ENCODE measurements at places on chromosomes 5 and 9.

DNA sequence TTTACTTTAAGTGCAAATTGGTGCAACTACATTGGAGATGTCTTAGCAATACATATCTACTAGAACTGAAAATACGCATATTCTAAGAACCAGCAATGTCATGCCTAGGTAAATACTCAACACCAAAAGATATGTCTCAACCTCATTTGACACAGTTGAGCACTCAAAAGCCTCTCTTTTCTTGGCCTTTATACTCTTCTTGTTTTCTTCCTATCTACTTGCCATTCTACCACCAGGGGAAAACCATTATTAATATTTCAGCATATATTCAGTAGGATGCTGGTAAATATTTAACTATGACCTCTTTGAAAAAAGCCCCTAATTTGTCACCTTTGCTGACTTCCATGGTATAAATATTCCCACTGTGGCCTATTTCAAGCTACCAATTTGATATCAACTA is 443.8 kb downstream of the LRRC70 start:
- no peak for DNase-seq

GRCh38 chr9:726005-726404 is 115.5 kb upstream of the DMRT1 start:
- no peak for DNase-seq

GRCh38 chr9:73179589-73179988 is 27.9 kb downstream of the ANXA1 start:
- no peak for DNase-seq

- DNase-seq, result no peak
Measured at GRCh38 chr9:135504262-135505243, 4.1 kb downstream of the MRPS2 start.

GRCh38 chr5:157225469-157226422 is 40.2 kb upstream of the CYFIP2 start:
- DNase-seq, result no peak

GRCh38 chr5:158948376-158948886 is 151.3 kb downstream of the EBF1 start:
- no peak for DNase-seq

DNA sequence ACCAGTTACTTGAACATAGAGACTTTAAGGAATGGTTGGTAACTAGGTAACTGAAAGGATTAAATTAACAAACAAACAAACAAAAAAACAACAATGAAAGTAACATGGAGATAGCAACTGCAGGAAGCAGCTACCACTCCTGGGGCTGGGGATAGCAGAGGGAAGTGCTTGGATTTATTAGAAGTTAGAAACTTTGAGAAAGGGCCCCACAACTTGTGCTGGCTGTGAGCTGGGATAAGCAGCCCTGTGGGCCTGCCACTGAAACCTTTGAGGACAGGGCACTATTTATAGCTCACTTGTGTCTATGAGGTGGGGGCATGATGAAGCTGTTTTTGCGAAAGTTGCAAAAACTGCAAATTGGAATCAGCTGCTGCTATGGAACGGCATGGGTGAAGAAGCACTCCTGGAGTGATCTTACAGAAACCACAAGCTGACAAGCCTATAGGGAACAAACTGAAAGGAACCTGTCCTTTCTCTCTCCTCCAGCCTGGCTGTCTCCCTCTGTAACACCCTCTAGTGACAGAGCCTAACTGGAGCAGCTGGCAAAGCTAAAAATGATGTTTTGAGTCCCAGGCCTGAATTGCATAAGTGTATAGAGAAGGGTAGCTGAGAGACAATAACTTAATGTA is 91.4 kb upstream of the RANBP6 start:
- DNase-seq, result no peak

DNA sequence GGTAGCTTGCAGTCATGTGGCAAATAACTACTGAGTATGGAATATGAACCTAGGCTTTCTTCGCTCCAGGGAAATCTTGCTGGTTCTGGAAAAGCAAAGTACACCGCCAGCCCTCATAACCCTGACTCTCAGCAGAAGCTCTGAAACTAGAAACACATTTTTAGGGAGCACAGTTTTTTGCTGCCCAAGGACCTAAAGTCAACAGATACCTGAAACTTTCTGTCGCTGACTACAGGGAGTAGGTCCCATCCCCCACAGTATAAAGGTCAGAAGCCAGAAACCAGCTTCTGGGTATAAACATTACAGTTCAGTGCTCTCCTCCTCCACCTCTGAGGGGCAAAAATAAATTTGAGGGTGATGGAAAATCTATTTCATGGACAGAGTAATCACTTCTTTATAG is 3.0 kb downstream of the ATOX1 start:
- no peak for DNase-seq

DNA sequence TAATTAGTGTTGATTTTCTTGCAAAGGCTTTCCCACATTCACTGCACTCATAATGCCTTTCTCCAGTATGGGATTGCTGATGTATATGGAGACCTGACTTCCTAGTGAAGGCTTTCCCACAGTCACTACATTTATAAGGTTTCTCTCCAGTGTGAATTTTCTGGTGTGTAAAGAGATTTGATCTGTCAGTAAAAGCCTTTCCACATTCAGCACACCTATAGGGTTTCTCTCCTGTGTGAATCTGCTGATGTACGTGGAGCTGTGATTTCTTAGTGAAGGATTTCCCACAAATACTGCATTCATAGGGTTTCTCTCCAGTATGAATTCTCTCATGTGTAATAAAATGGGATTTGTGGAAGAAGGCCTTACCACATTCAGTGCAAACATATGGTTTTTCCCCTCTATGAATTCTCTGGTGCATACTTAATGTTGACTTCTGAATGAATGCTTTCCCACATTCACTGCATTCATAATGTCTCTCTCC is 31.1 kb downstream of the ZNF484 start:
- no peak for DNase-seq

DNA sequence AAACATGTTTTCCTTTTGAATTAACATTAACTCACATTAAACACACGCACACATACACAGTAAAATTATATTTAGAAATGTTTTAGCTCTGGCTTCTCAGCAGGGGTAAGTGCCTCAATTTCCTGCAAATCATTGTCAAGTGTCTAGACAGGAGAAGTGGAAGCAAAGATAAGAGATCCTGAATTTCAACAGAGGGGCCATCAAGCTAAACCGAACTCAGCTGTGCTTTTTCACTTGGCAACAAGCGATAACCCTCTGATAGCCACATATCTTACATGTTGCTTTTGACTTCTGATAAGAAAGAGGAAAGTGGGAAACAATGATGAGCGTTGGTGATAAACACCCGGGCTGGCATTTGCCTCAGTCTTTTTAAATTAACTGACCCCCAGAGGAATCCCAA is 79.7 kb upstream of the SPDL1 start:
- DNase-seq, result no peak

DNA sequence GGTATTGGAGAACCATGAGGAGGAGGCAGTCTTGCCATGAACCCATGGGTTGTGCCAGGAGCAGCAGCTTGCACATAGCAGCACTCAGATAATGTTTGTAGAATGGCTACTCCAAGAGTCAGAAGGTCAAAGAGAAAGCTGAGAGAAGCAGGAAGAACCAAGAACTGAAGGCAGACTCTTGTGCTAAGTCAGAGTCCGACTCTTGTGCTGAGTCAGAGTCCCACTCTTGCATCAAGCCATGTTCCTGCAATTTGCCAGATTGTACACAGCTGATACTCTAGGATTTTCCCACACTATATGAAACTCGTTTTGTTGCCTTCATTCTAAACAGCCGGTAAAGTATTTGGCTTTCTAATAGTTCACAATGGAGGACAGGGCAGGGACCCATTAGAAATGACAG is 26.2 kb upstream of the HSPA9 start:
- no peak for DNase-seq

DNA sequence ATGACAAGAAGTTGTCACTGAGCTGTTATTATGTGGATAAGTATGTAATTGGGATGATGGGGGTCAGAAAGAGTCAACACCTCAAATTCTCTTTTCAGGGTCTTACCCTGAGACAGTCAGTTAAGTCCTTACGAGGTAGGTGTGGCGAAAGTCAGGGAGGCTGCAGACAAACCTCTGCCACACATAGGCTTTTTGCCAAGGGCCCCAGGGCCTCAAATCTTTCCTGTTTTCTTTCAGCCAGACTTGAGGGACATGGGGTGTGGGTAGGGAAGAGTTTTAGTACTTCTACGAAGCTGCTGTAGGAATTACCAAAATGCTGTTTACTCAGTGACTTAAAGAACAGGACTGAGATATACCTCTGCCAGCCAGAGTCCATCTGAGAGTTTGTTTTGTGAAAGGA is 13.8 kb downstream of the OR2S2 start:
- no peak for DNase-seq

DNA sequence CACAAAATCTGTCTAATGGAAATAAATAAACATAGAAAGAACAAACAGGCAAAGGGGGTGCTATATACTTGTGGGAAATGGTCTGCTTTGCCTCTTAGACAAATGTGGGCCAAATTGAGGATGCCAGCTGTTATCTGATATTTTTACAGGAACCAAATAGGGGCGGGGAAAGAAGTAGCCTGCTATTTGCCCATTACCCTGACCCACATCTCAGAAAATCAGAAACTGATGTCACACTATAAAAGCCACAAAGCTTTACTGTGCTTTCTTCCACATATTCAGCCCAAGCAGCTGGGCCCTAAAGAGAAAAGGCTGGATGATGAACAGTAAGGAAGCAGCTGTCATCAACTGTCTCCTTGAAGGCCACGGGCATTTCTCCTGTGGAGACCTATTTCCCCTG is 97.3 kb downstream of the ELAVL2 start:
- DNase-seq, result no peak

DNA sequence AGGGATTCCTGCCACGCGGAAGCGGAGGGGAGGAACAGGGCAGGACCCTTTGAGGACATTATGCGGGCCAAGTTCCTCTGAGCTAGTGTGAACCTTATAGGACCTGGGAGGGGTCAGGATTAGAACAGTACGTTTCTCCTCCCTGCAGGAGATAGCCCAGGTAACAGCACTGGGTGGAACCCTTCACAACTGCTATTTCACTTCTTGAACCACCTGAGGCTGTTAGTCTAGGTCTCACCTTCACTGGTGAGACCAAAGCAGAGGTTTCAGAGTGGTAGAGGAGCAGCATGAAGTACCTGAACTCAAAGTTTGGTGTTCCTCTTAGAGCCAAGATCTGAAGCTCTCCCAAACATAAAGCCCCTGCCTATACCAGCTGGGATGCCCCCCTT is 832 bp downstream of the EIF4EBP3 start:
- DNase-seq, result no peak

DNA sequence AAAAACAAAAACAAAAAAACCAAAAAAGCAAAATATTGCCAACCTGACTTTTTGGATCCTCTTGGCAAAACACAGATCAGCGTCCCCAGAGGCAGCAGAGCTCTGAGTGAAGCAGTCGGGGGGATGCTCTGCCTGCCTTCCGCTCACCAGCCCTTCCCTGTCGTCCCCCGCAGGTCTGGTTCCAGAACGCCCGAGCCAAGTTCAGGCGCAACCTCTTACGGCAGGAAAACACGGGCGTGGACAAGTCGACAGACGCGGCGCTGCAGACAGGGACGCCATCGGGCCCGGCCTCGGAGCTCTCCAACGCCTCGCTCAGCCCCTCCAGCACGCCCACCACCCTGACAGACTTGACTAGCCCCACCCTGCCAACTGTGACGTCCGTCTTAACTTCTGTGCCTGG is 20.7 kb downstream of the LHX2 start:
- DNase-seq, result no peak

- no peak for DNase-seq
Measured at GRCh38 chr5:72093217-72093616, 14.1 kb upstream of the MAP1B start.

DNA sequence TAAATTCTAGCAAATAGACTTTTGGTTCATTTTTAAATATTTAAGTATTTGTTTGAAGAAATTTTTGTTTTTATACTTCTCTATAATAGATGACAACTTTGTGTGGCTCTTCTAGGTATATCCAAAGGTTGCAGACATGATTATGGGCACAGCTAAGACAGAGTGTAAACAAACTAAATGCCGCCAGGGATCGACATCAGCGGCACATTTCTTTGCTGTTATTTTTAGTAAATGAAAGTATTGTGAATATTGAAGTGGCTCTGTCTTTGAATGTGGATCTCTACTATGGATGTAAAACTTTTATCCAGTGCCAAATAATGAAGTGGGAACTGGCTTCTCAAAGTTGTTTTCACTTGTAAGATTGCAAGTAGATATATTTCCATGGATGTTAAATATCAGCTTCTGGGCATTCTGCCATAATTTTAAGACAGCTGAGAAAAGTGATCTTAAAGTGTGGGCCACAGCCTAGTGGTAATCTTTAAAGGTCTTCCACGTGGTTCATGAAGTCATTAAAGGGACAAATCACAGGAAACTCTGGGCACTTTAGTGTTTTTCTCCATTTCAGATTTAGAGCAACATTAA is 589.9 kb downstream of the ZNF608 start:
- no peak for DNase-seq

GRCh38 chr5:133317558-133317957 is 265.7 kb downstream of the HSPA4 start:
- no peak for DNase-seq

- no peak for DNase-seq
Measured at GRCh38 chr5:109705596-109705995, 15.9 kb downstream of the MAN2A1 start.

GRCh38 chr5:34498572-34498971 is 157.6 kb upstream of the RAI14 start:
- DNase-seq, result no peak
